ENCODE measurements at places on chromosomes 12 and 14. TPM values are rescaled to one million over a fixed set of nuclear protein-coding genes. Genes with fewer than 3 reads are reported as not detected.

Gene PABPN1
- 269 TPM for total RNA-seq

DNA sequence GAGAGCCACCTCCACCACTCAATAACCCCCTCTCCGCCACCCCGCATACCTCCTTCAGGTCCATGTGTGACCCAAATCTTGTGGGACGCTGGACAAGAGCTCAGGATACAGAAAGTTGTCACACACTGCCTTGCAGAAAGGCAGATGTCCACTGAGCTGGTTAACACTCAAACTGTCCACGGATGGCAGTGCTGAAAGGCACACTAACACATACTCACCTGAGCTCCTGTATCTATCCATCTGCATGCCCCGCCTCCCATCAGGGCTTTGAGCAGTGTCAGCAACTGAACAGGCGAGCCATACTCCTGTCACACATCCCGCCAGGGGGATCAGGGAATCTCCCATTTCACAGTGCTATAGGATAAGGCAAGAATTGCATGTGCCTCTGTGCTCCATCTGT, 642.0 kb downstream of the GALC start:
- DNase-seq: no peak

GRCh38 chr12:81759190-81760051, at the start of gene PPFIA2:
PPFIA2 (minus strand) TSS chr12:81759350.
- DNase-seq: no peak

DNA sequence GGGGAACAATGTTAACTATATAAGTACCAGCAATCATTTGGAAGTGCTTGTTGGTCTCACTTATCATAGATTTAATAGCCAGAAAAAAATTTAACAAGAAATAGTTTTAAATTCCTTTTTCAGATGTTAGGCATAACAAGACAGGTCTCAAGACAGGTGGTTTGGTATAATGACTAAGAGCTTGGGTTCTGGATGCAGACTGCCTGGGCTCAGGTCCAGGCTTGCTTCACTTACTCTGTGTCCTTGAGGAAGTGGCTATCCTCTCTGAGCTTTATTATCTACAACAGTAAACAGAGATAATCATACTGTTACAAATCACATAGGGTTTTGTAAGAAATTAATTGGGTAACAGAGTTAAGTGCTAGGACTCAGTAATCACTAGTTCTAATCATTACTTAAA, 338.0 kb upstream of the FLRT2 start:
- no peak for DNase-seq
